ENCODE measurements at places on chromosomes 3 and 15.

DNA sequence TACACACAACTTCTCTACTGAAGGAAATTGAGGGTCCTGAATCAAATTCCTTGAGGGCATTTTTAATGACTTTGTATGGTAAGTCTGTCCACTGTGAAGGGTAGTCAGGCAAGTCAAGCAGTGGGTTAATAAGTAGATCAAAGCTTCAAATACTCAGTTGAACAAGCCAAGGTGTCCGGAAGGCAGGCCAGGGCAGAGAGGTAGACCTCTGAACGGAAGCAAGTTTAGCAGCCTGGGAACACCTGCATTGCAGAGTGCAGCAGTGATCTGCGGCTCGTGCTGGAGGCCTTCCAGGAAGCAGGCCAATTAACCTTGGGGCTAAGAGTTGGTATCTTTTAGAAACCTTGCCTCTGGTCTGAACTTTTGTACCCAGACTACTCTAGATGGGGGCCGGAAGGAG lies 143.8 kb downstream of the LRTM1 start:
- no peak for DNase-seq

GRCh38 chr3:124847051-124847450 lies 40.1 kb downstream of the ITGB5 start:
- DNase-seq: no peak

DNA sequence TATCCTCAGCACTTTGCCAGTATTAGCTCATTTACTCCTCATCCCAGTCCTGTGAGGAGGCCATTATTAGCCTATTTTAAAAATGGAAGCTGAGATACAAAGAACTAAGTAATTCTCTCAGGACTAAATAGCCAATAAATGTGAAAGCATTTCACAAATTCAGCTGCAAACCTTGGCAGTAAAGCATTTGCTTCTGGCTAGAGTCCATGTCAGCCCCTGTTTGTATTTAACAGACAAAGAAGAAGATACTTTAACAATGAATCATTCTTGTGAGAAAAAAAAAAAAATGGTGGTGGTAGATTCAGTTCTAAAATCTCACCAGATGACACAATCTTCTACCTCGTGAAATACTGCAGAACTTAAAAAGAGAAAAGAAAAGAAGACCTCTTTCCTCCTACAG lies 85.0 kb upstream of the CNTN6 start:
- no peak for DNase-seq

DNA sequence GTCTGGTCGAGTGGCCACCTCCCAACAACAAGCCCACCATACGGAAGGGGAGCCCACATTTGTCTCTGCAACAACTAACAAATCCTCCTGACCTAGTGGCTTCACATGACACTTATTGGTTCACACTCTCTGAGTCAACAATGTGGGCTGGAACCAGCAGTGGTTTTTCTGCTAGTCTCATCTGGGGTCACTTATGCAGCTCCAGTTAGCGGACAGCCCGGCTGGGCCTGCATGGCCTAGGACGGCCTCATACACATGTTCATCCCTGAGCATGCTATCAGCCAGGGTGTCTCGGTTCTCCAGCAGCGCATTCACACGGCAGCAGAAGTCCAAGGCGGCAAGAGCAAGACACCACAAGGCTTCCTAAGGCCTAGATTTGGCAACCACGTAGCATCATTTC lies 281.7 kb downstream of the XXYLT1 start:
- DNase-seq: no peak

DNA sequence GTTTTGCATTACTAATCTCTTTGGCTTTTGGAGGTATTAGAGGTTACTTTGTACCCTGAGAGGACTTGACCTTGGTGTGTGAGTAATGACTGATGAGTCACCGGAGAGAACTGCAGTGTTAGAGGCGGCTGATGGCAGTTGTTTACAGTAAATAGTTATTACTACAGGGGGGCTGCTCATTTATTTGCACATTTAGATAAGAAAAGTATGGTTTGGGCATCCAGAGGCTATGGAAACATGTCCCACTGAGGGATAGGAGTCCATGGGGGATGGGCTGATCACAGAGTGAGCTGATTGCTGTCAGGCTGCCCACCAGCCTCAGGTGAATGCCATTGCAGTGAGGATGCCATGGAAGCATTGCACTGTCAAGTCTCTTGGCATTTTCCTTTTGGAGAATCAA lies 17.3 kb upstream of the STAC start:
- no peak for DNase-seq

GRCh38 chr3:189249987-189250386 lies 78.2 kb downstream of the TPRG1 start:
- DNase-seq: no peak

DNA sequence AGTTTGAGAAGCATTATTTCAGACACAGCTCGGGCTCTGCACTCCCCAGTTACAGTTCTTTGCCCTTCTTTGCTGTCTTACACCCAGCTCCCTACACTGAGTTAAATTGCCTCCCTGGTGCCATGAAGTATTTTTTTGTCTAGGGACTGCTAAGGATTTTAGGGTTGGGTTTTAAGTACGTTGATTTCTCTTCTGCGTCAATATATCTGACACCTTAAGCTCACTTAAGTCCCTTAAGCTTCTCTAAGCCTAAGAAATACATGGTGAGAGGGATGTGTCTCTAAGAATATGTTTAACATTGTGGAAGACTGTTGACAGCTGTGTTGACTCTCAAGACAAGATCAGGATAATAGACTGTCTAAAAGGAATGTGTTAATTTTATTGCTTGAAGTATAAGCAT lies 400.5 kb downstream of the PTPRG start:
- no peak for DNase-seq

- DNase-seq: no peak
Measured at GRCh38 chr15:69601711-69602504, 149.3 kb downstream of the RPLP1 start.

- no peak for DNase-seq
Measured at GRCh38 chr3:148968321-148968720, 23.0 kb upstream of the GYG1 start.

GRCh38 chr3:176994891-176995781 lies 202.1 kb downstream of the TBL1XR1 start:
- DNase-seq: no peak

- no peak for DNase-seq
Measured at GRCh38 chr15:32003558-32003957, 26.8 kb upstream of the CHRNA7 start.

- DNase-seq: no peak
Measured at GRCh38 chr3:177451301-177451750, 254.0 kb upstream of the TBL1XR1 start.

- no peak for DNase-seq
Measured at GRCh38 chr3:64685800-64686445, 1.9 kb downstream of the ADAMTS9 start.

GRCh38 chr3:111677007-111677392 lies 81.9 kb upstream of the ZBED2 start:
- DNase-seq: no peak

DNA sequence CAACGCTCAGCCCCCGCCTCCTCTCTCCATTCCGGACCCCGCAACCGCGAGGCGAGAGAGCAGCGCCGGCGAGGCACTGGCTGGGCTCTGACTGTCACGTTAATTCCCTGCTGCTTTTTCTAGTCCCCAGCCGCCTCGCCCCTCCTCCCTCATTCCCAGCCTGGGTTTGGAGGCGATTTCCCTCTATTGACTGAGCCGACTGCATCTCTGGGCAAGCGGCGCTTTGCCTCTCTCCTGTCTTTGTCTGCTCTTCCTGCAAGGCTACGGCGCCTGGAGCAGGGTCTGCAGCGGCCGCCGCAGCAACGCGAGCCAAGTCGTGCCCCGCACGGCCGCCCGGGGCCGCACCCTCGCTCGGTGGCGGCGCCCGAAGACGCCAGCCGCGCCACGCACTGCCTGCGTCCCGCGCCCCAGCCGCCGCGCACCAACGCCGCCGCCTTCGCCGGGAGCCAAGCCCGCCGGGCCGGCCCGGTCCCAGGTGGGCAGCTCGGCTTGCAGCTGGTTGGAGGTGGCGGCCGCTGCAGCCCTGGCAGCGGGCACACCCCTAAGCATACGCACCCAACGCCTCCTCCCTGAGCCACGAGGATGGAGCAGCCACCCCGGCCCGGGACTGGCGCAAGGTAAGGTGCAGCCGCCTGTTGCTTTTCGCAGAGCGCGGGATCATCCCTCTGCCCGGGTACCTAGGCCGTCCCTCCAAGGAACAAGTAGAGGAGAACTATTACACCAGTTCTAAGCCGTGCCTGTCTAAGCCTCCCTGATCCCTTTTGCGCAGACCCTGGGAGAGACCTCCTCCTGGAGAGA lies at the start of gene LRRC3B:
LRRC3B (plus strand) TSS at position 152 of the 798 bp plus-strand sequence. CDS start 86,901 bp downstream, outside the sequence.
- no peak for DNase-seq

GRCh38 chr3:182925330-182925943 lies 54.9 kb downstream of the DCUN1D1 start:
- DNase-seq: no peak

GRCh38 chr3:197317250-197317963 lies 19.0 kb upstream of the DLG1 start:
- DNase-seq: no peak

- no peak for DNase-seq
Measured at GRCh38 chr3:116331380-116331779, 113.9 kb downstream of the LSAMP start.

DNA sequence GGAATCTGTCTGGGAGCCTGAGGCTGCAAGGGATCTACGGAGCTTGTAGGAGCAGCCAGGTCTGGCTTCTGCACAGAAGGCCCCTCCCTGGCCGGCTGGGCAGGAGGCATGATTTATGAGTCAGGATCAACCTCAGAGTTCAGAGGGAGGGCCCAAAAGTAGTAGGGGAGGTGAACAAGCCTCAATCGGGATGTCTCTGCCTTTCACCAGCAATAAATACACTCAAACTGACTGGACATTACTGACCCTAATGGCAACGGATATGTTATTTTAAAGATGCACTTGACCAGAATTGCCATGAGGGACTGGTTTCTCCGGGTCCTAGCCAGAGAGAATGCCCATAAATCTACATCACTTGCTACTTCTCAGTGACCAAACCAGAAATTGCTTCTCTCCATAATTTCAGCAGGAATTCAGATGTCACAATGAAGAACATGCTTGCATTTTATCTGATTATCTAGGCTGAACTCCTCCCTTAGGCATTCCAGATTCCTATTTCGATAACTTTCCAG lies 109.6 kb upstream of the LMOD3 start:
- no peak for DNase-seq

GRCh38 chr3:138036572-138036971 lies 26.6 kb downstream of the CLDN18 start:
- DNase-seq: no peak

DNA sequence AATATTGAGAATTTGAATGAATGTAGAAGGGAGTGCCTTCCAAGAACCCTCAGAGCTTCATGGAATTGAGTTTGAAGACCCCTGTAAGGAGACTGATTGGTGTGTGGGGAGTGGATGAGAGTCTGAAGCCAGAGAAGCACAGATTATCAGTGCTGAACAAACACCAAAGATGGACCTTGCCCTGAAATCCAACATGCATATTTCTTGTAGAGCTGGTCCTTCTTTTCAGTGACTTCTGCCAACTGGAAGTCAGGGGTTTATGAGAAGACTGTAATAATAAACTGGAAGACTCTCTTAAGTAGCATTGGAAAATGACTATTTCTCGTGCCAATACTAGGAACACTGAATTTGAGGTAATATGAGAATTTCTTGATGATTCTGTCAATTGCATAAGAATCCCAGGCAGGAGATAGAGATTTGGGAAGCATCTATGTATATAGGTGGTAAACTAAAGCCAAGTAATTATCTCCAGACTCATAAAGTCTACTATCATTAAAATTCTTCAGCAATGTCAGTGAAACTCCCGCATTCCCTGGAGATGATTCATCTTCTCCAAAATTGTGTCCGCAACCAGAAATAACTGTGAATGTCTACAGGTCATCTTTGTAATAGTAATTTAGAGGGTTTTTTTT lies 213.8 kb downstream of the IL5RA start:
- no peak for DNase-seq

DNA sequence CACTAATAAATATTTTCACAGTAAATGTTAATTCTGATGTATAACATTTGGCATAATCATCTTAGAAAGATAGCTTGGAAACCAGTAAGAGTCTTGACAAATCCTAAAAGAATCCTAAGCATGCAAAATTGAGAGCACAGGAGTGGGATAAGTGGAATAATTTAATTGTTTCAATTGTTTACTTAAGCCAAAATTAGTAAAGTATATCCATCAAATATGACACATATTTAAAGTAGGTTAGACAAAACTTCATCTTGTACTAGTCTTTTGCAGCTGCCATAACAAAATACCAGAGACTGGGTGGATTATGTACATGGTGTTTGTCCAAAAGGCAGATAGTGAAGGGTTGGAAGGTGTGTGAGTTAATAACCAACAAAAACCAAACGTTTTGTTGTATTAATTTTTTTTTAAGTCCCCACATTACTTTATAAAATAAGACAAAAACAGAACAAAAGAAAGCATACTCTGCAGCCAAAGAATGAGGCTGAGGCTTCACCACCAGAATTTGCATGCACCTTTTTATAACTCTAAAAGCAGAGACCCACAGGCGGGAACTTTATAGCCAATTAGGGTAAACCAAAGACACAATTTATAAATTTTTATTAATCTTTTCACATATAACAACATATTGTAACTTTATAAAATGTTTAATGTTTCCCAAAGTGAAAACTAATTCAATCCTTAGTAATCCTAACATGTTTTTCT lies 41.9 kb upstream of the CD200R1L start:
- no peak for DNase-seq

DNA sequence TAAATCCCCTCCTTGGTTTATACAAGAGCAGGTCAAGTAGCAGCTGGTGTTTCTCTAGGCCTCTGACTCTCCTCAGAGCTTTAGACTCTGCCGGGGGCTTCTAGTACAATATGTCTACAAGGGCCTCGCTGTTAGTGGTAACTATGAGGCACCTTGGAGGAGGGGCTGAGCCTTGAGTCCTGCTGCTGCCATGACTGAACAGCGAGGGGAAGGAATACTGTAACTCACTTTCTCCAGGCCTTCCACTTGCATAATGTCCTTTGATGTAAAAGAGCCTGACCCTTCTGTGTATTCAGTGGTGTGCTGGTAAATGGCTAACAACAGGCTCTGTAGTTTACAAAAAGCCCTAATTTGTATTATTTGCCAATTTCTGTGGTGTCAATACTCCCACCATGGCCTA lies 27.8 kb downstream of the DRD3 start:
- DNase-seq: no peak

DNA sequence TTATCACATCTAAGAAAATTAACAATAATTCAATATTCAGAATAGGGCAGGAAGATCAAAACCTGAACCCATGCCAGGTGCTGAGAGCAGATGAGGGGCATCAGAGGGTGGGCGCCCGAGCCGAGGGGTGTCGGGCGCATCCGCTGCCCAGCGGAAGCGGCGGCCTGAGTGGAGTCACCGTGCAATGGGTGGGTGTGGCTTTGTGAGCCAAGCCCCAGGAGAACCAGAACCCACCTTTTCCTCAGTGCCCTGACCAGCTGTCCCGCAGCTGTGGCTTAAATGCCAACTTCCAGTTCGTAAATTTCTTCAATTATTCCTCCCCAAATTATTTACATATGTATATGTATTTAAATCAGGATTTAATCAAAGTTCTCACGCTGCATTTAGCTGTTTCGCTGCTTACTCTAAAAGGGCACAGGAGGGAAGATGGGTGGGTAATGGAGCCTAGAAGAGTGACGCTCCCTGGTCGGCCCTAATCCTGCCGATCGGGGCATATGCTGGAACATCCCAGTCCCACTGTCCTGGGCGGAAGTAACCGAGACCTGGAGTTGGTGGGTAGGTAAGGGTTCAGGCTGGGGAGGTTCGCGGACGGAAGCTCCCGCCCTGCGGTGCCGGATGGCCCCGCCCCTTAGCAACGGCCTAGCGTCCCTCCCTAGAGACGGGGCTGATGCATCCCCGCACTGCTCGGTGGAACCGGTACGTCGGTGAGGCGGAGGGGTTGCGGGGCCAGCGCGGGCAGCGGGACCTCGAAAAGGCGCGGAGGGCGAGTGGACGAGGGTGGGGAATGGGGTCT lies 1.3 kb downstream of the DNAH1 start:
- peak; percentile 40 for DNase-seq
